Activated CD8-positive, alpha-beta memory T cell treated with anti-CD3 and anti-CD28 coated beads for 4 hours (primary cell): ENCODE measurements at places on chromosomes 7 and 10.

GRCh38 chr7:145831616-145832206, 284.9 kb upstream of the CNTNAP2 start:
- DNase-seq, result no peak

DNA sequence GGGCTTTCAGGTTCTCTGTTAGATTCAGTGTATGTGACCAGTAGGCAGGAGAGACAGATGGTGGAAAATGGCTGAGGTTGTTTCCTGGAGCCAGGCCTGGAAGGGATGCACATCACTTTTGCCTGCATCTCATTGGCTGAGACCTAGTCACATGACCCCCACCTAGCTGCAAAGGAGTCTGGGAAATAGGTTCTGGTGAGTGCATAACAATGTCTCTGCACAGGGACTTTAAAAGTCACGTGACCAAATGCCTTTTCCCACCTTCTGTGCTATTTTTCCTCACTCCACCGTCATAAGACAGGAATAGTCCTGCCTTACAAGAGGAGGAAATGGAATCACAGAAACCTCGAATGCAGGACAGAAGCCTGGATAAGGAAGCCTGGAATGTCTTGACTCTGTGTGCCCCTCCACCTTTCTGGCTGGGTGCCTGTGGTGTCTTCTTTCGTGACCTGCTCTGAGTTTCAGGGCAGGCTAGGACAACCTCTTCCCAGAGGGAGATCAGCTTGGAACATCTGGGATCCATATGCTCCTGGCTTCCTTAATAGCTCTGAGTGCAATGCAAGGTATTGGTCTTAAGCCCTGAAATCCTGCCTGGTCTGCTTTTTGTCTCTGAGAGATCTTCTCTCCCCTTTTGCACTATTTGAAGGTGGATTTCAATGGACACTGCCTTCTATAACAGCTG, 139.9 kb upstream of the ZNF438 start:
- DNase-seq, result no peak

- no peak for DNase-seq
Measured at GRCh38 chr10:114301177-114301576, 62.1 kb downstream of the VWA2 start.

GRCh38 chr10:17562614-17563013, 54.6 kb downstream of the HACD1 start:
- no peak for DNase-seq

- no peak for DNase-seq
Measured at GRCh38 chr7:29563590-29564495, at the start of gene PRR15. PRR15 (plus strand) TSS chr7:29563835; CDS start chr7:29566330, 2,495 bp downstream.

DNA sequence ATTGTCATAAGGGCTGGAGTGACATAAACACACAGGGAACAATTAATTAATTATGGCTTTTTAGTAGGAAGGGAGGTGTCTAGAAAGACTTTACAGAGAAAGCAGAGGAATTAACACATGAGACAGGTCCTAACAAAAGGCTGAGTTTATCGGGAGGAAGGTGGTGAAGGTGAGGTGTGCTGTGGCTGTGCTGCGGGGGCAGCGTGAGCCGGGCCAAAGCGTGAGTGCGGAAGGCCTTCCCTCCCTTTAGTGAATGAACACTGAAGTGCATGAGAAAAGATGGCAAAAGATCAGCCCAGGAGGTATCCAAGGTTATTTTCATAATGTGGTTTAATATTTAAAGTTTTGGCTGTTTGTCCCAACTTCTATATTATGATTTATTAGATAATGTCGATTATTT, 243.4 kb upstream of the PLXNA4 start:
- no peak for DNase-seq

DNA sequence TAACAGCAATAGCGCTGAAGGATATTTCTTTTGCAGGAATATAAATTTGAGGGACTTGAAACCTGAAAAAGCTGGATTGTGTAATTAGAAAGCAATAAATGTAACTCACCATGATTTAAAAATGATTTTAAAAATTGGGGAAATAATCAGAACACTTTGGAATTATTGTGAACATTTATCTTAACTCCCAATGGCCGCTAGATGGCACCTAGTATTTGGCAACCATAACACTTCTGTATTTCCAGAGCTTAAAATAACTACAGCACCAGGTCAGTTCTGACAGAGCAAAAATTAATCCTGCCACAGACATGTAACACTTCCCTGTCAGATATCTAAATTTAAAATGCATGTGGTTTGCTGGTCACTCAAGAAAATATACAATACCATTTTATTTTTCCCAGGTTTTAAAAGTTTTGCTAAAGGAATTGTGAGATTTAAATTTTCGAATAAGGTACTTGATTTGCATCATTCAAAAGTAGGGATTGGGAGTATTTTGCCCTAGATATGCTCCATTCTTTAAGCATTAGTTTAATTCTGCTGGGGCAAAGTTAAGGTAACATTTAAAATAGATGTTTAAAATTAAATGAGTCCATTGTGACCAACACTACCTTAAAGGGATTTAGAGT, 144.5 kb downstream of the PPP1R3A start:
- DNase-seq, result no peak

DNA sequence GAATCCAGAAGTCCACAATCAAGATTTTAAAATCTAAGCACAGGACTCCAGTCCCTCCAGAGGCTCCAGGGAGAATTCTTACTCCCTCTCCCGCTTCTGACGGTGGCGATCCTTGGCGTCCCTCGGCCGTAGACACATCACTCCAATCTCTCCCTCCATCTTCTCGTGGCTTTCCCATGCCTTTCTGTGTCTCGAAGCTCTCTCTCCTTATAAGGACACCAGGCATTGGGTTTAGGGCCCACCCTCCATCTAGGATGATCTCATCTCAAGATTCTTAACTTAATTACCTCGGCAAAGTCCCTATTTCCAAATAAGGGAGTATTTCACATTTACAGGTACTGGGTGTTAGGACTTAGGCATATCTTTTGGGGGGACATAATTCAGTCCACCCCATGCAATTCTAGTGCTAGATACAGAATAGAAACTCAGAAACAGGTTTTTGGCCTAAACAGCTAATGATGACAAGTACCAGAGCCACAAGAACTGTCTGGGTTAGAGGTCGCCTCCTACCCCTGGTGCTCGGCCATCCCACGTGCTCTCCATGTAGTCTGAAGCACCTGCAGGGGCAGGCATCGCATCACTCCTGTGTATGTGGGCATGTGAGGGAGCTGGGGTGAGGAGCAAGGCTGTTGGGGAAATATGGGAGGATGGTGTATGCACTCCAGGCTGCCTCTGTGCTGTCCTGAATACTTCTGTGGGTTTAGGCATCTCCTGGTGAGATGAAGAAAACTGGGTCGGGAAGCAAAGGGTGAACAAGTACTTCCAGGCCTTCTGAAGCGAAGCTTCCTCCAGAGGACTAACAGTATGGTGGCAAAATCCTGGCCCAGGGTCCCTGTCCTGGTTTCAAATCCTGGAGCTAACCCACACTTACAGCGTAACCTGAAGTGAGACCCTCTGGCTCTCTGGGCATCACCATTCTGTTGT, 298.3 kb upstream of the ZMIZ1 start:
- no peak for DNase-seq

- DNase-seq, result no peak
Measured at GRCh38 chr7:142611566-142612236, 137.6 kb upstream of the PRSS1 start.

- DNase-seq, result no peak
Measured at GRCh38 chr10:114499116-114499515, 94.8 kb upstream of the AFAP1L2 start.

DNA sequence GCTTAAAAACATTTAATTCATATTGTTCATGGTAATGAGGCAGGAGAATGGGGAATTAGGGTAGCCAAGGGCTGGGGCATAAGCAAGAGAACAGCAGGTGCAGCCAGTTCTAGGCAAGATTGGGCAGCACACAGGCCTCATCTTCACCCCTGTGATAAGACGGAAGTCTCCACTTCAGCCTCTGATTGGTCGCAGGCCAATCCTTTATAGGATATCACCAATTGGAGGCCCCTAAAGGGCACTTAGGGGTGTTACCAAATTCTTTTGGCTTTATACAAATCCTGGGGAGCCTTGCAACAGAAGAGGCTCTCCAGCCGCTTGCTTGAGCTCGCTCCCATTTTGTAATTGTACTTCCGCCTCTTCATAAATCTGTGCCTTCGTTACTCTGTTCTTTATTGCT, 231.1 kb downstream of the REEP3 start:
- DNase-seq, result no peak

DNA sequence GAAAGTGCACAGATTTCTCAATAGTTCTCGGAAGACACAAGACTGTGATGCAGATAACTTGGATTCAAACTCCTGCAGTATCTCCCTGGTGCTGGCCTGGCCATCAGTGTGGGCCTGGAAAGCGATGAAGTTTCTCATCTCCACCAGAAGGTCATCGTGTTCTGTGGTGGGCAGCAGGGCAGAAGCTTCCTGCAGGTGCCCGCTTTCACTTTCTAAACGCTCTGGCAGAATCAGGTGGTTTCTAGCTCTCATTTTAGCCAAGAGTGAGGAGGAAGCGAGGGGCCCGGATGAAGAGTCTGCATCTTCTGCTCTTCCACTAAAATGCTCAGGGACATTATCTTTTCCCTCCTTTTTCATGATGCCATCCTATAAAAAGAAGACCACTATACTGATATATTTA, 63.0 kb upstream of the DRGX start:
- no peak for DNase-seq

DNA sequence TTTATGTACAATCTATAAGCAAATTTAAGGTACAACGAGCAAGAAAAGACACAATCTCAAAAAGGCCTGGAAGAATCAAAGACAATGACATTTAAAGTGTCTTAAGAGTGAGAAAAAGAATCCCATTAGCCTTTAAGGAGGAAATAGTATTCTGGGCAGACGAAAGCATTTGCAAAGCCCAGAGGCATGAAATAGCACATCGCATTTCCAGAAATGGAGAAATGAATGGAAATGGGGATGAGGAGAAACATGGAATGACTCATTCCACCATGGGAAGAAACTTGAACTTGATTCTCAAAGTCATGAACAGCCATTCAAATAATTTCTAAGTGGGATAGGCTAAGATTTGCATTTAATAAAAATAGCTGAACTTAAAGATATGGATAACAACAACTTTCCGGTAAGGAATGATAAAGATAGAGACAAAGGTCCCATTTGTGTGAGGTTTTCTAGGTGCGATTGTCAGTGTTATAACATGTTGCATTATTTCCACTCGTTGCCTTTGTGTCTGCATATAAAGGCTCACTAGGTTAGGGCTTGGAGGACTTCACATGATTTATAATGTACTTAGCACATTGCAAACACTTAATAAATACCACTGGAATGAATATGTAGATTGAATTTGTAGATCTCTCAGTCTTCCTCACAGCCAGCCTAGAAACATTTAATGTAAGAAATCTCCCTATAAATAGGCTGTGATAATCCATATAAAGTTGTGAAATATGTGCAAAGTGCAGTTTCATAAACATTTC, 310.3 kb upstream of the KLF6 start:
- no peak for DNase-seq

GRCh38 chr7:21642422-21642821, 99.6 kb downstream of the DNAH11 start:
- DNase-seq, result no peak

- no peak for DNase-seq
Measured at GRCh38 chr10:110077436-110078130, 69.8 kb downstream of the ADD3 start.

GRCh38 chr7:100543586-100543985, 4.6 kb downstream of the AGFG2 start:
- DNase-seq, result no peak

- no peak for DNase-seq
Measured at GRCh38 chr7:108525327-108525984, 479 bp downstream of the PNPLA8 start.

DNA sequence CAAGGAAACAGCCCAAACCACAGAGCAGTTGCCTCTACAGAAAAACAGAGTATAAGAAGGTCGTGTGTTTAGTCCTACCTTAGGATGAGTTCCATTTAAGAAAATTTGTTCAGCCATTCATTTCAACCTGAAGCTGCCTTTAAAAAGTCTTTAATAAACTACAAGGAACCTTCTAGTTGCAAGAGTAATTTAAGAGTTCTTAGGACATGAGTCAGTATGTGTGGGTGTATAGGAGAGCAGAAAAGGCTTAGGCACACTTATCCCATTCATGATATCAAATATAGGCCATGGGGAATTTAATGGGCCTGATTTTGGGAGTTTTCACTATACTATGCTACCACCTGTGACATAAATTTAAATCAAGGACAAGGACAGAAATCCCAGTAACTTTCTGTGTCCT, 496.8 kb downstream of the TFEC start:
- DNase-seq, result no peak

- DNase-seq, result no peak
Measured at GRCh38 chr7:133064082-133064820, 17.6 kb downstream of the CHCHD3 start.

DNA sequence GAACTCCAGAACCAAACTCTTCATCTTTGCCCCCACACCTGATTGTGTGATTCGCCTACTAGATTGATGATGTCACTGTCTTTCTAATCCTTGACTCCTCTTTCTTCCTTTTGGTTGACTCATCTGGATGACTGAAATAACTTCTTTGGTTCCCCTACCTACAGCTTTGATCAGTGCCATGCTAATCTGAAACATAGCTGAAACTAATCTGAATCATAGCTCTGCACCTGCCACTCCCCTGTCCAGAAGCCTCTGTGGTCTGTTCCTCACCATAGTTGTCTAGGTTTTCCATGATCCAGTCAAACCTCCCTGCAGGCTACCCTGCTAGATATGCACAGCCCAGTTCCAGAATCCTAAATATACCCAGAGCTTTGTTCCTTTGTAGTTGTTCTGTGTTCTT, 51.9 kb downstream of the ZNF365 start:
- no peak for DNase-seq

DNA sequence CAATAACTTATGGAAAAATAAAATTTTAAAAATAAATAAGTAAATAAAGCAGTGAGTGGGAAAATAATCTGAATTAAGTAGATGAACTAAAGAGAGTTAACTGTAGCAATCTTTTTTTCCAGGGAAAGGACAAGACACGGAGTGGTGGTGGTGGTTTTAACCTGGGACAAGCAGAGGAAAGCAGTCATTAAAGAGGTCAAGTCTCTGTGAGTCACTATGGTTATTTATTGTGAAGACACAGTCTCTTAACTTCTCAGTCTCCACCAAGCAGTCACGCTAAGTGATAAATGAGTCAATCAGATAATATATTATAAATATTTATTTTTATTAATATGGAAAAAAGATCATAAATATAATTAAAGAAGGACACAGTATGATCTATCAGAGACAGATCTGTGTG, 228.1 kb upstream of the MEOX2 start:
- DNase-seq, result no peak

DNA sequence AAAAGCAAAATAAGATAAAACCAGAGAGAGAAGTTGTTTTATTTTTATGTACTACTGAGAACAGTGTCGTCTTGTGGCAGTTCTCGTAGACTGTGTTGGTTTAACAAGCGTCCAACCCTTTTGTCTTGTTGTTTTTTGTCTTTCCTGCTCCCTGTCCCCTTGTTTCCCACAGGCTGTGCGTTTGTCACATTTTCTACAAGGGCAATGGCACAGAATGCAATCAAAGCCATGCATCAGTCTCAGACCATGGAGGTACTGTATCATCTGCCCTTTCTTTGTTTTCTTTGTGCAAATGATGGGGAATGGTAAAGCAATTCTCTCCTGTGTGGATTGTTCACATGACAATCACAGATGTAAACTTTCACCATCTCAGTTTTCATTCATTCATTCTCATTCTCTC, 248.8 kb downstream of the CELF2 start:
- DNase-seq, result no peak

GRCh38 chr10:44066527-44067255, 318.2 kb downstream of the CXCL12 start:
- no peak for DNase-seq
